Immature natural killer cell (primary cell): ENCODE measurements at places on chromosomes 1 and 21. TPM values are rescaled to one million over a fixed set of nuclear protein-coding genes. Genes with fewer than 3 reads are reported as not detected.

Gene UCK2
- 24.8 TPM for polyA plus RNA-seq

Gene CASP9
- 17.0 TPM for polyA plus RNA-seq

Gene CFAP107
- polyA plus RNA-seq, result not detected

Gene VHLL
- not detected for polyA plus RNA-seq

Gene ITLN2
- polyA plus RNA-seq, result not detected

Gene LRRC71
- not detected for polyA plus RNA-seq

Gene NEK7
- 47.3 TPM for polyA plus RNA-seq

Gene FCRL4
- not detected for polyA plus RNA-seq

Gene LCE1D
- polyA plus RNA-seq, result not detected

Gene LRRC39
- polyA plus RNA-seq, result not detected

Gene HAPLN2
- not detected for polyA plus RNA-seq

Gene RAB25
- polyA plus RNA-seq, result not detected

Gene HENMT1
- polyA plus RNA-seq, result 108 TPM

Gene MYOC
- not detected for polyA plus RNA-seq

Gene LCE6A
- not detected for polyA plus RNA-seq

Gene TCHHL1
- not detected for polyA plus RNA-seq
